T-helper 17 cell (primary cell): ENCODE measurements at places on chromosomes 16 and 17. TPM values are rescaled to one million over a fixed set of nuclear protein-coding genes. Genes with fewer than 3 reads are reported as not detected.

- DNase-seq, result no peak
Observed at GRCh38 chr17:63311416-63311937, 134.6 kb downstream of the CYB561 start.

GRCh38 chr17:79150799-79151198, 76.2 kb downstream of the ENGASE start:
- DNase-seq, result no peak

GRCh38 chr17:17379197-17379991, 76.2 kb downstream of the NT5M start:
- DNase-seq, result no peak

- DNase-seq, result no peak
Observed at GRCh38 chr17:49337884-49338283, 24.2 kb downstream of the ZNF652 start.

The CHST5 gene
- total RNA-seq, result not detected

The PRDM7 gene
- total RNA-seq, result not detected
